SJSA1 (cell line): ENCODE measurements at places on chromosomes 13 and 19. TPM values are rescaled to one million over a fixed set of nuclear protein-coding genes. Genes with fewer than 3 reads are reported as not detected.

The FGF14 gene
- not detected in 2 replicates for total RNA-seq

The KLK4 gene
- total RNA-seq, result not detected in 2 replicates

The LILRB2 gene
- not detected in 2 replicates for total RNA-seq

The WDR87 gene
- 0.03 TPM in 1 of 2 replicates, not detected in the other for total RNA-seq

The GIPC3 gene
- 9.2 and 13.1 TPM in 2 replicates for total RNA-seq

The SYNGR4 gene
- total RNA-seq, result not detected in 2 replicates

The ACTMAP gene
- 0.25 and 0.39 TPM in 2 replicates for total RNA-seq

The PBX4 gene
- total RNA-seq, result 0.09 and 2.0 TPM in 2 replicates

The DKKL1 gene
- 0.13 and 0.75 TPM in 2 replicates for total RNA-seq

The ZNF418 gene
- 0.21 TPM in 1 of 2 replicates, not detected in the other for total RNA-seq

The AP1M1 gene
- total RNA-seq, result 65.6 and 103 TPM in 2 replicates

The ZSCAN4 gene
- not detected in 2 replicates for total RNA-seq

The PGLYRP2 gene
- not detected in 2 replicates for total RNA-seq

The MIA gene
- not detected in 2 replicates for total RNA-seq

The OLFM2 gene
- 0.11 TPM in 1 of 2 replicates, not detected in the other for total RNA-seq

The IFI30 gene
- total RNA-seq, result 2.7 TPM in 1 of 2 replicates, not detected in the other

The SLC6A16 gene
- not detected in 2 replicates for total RNA-seq

The ZNF546 gene
- total RNA-seq, result 2.9 and 5.6 TPM in 2 replicates

The NOVA2 gene
- not detected in 2 replicates for total RNA-seq

The SLC25A41 gene
- not detected in 2 replicates for total RNA-seq

The LIM2 gene
- not detected in 2 replicates for total RNA-seq

The LYPD5 gene
- total RNA-seq, result 0.24 TPM in 1 of 2 replicates, not detected in the other

The AMER2 gene
- not detected in 2 replicates for total RNA-seq

The ICAM4 gene
- not detected in 2 replicates for total RNA-seq

The TLE6 gene
- 2.0 and 7.2 TPM in 2 replicates for total RNA-seq

The SELENOV gene
- total RNA-seq, result not detected in 2 replicates

The C5AR1 gene
- total RNA-seq, result not detected in 2 replicates

The RNASEH2A gene
- total RNA-seq, result 68.8 and 78.9 TPM in 2 replicates

The CTXN1 gene
- total RNA-seq, result not detected in 2 replicates

The CDK8 gene
- total RNA-seq, result 4.3 and 6.1 TPM in 2 replicates

The ZNF20 gene
- 0.53 and 5.4 TPM in 2 replicates for total RNA-seq

The FBXO27 gene
- total RNA-seq, result 1.5 TPM in 1 of 2 replicates, not detected in the other

The PSG2 gene
- total RNA-seq, result not detected in 2 replicates

The TBC1D17 gene
- total RNA-seq, result 2.2 and 3.9 TPM in 2 replicates

The NKPD1 gene
- total RNA-seq, result not detected in 2 replicates

The TPRX1 gene
- not detected in 2 replicates for total RNA-seq

The MEIS3 gene
- total RNA-seq, result 25.0 and 50.8 TPM in 2 replicates

The NLRP11 gene
- total RNA-seq, result not detected in 2 replicates

The OR10H1 gene
- not detected in 2 replicates for total RNA-seq

The BRSK1 gene
- total RNA-seq, result 8.5 and 10.3 TPM in 2 replicates

The QPCTL gene
- total RNA-seq, result 11.6 and 14.6 TPM in 2 replicates

The GRK1 gene
- total RNA-seq, result 0.08 TPM in 1 of 2 replicates, not detected in the other

The CYP2A7 gene
- not detected in 2 replicates for total RNA-seq

The ELSPBP1 gene
- not detected in 2 replicates for total RNA-seq

The CEACAM8 gene
- not detected in 2 replicates for total RNA-seq

The FFAR3 gene
- total RNA-seq, result not detected in 2 replicates

The ZNF208 gene
- total RNA-seq, result not detected in 2 replicates

The ANGPTL4 gene
- total RNA-seq, result 1.5 and 3.4 TPM in 2 replicates

The FCAR gene
- total RNA-seq, result not detected in 2 replicates

The SPACA4 gene
- not detected in 2 replicates for total RNA-seq

The ZNF813 gene
- total RNA-seq, result 0.88 and 2.9 TPM in 2 replicates

The ZNF132 gene
- total RNA-seq, result 2.8 and 6.0 TPM in 2 replicates

The RETN gene
- not detected in 2 replicates for total RNA-seq

The ZNF791 gene
- 14.8 and 15.4 TPM in 2 replicates for total RNA-seq

The ZNF45 gene
- total RNA-seq, result 13.7 and 21.1 TPM in 2 replicates

The CACNA1A gene
- total RNA-seq, result not detected in 2 replicates
